ENCODE measurements at places on chromosomes 16 and 17.

GRCh38 chr17:45246861-45247428 is 14.9 kb downstream of the SPATA32 start:
- no peak for DNase-seq

DNA sequence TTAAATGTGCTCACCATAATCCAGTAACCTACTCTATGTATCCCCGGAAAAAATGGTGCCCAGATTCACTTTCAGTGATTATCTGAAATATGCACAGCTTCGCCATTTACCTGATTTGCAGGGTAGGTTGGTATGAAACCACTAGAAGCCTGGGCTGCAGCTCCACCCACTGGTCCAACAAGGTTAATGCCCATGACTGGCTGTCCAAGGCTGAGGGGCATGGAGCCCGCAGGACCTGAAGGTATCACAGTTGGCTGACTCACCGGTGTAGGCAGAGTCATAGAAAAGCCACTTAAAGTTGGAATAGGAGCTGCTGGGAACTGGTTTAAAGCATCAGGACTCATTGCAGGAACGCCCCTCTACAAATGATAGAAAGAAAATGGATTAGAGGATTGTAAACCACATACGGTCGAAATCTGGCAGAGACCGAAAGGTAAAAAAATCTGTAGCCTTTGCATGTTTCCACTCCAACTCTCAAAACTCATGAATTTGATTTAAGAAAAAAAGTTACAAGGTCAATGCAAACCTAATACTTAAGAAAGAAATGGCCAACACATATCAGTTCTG is 38.6 kb downstream of the SYNRG start:
- DNase-seq = no peak

GRCh38 chr16:3143598-3144320 is 8.9 kb downstream of the ZNF213 start:
- DNase-seq = no peak

- DNase-seq = no peak
Measured at GRCh38 chr16:82703871-82704768, 77.4 kb downstream of the CDH13 start.

- no peak for DNase-seq
Measured at GRCh38 chr17:61247439-61247838, 152.2 kb upstream of the TBX2 start.

Measured in GF-D8 (cell line).